PC-9 (cell line): ENCODE measurements at places on chromosomes 4 and X. TPM values are rescaled to one million over a fixed set of nuclear protein-coding genes. Genes with fewer than 3 reads are reported as not detected.

GRCh38 chr4:6674500-6675149 lies 19.1 kb upstream of the S100P start:
- DNase-seq: peak; percentile 73

GRCh38 chrX:136065044-136065671 lies 79.9 kb downstream of the SLC9A6 start:
- peak; percentile 16 for DNase-seq

- no peak for DNase-seq
Measured at GRCh38 chrX:87874043-87874442, 356.4 kb downstream of the KLHL4 start.

Gene SLC16A2
- total RNA-seq: not detected in 2 replicates

DNA sequence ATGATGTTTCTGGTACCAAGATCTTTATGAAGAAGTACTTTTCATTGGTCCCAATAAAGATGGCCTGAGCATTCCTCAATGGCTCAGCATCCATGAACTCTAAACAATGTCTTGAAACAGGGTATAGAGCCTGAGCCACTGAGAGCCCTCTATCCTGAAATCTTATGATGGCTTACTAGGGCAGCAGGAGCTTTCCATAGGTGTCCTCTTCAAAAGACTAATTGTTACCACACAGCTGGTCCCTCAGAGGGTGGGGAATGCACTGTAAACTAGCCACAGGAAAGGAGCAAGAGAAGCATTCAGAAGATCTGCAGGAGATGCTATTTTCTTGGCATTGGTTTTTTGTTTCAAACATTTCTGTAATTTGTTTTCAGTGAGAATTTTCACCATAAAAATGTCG lies 5.6 kb upstream of the BANK1 start:
- DNase-seq: no peak

- DNase-seq: no peak
Measured at GRCh38 chr4:122525865-122526264, 69.3 kb upstream of the IL2 start.

Gene BTC
- 4.5 TPM in 2 replicates for total RNA-seq

- peak; percentile 13 for DNase-seq
Measured at GRCh38 chr4:37793562-37793961, 32.9 kb upstream of the PGM2 start.

GRCh38 chr4:39637586-39638353 lies 895 bp downstream of the SMIM14 start:
- DNase-seq: peak; percentile 62

Gene PDZD11
- total RNA-seq: 42.0 and 51.2 TPM in 2 replicates

DNA sequence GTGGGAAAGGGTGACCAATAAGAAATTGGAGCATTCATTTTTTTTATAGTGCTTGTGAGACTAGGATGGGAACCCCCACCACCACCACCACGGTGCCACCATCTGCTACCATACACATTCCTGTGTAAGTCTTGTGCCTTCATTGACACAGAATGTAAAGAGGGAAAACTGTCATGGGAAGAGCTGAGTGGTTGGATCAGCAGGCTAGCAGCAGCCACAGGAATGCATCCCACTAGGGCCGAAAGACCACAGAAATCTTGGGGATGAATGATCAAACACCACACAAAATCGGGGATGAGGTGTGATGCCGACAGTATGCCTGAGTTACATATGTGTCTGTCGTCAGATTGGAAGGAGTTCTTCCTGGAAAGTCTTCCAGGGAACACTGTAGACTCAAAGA lies 69.2 kb downstream of the SRPX start:
- DNase-seq: no peak

DNA sequence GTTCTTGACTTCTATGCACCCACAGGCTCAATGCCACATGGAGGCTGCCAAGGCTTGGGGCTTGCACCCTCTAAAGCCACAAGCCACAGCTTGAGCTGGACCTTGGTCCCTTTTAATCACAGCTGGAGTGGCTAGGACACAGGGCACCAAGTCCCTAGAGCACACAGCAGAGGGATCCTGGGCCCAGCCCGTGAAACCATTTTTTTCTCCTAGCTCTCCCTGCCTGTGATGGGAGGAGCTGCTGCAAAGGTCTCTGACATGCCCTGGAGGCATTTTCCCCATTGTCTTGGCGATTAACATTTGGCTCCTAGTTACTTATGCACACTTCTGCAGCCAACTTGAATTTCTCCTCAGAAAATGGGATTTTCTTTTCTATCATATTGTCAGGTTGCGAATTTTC lies 410.9 kb downstream of the GRID2 start:
- DNase-seq: no peak

- no peak for DNase-seq
Measured at GRCh38 chr4:17077105-17077504, 178.7 kb upstream of the LDB2 start.

- DNase-seq: no peak
Measured at GRCh38 chr4:153242839-153243324, 38.6 kb downstream of the TRIM2 start.

DNA sequence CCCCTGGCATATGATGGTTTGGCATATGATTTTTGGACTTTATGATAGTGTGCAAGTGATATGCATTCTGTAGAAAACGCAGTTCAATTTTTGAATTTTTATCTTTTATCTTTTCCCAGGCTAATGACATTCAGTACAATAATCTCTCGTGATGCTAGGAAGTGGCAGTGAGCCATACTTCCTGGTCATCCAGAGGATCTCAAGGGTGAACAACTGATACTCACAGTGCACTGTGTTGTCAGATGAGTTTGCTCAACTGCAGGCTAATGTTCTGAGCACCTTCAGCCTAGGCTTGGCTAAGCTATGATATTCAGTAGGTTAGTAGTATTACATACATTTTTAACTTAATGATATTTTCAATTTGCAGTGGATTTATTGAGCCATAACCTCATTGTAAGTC lies 405.3 kb downstream of the PCDH7 start:
- no peak for DNase-seq

- DNase-seq: no peak
Measured at GRCh38 chr4:145781351-145781750, 101.4 kb downstream of the C4orf51 start.

Gene PPARGC1A
- not detected in 2 replicates for total RNA-seq

DNA sequence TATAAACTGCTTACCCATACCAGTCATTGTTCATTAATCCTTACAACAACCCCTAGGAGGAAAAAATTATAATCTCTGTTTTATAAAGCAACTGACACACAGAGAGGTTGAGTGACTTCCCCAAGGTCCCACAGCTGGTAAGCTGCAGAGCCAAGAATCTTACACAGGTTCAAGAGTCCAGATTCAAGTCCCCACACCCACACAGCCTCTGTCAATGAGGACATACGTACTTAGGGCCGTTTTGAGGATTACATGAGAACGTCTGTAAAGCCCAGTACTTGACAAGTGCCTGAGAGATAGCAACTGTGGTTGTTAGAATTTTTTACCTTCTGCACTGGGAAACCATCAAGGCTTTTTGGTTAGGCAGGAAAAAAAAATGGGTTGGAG lies 556 bp upstream of the SLC25A43 start:
- DNase-seq: no peak

- DNase-seq: no peak
Measured at GRCh38 chrX:13469963-13470684, 99.3 kb upstream of the EGFL6 start.

- no peak for DNase-seq
Measured at GRCh38 chrX:9710332-9710731, 55.3 kb downstream of the GPR143 start.

DNA sequence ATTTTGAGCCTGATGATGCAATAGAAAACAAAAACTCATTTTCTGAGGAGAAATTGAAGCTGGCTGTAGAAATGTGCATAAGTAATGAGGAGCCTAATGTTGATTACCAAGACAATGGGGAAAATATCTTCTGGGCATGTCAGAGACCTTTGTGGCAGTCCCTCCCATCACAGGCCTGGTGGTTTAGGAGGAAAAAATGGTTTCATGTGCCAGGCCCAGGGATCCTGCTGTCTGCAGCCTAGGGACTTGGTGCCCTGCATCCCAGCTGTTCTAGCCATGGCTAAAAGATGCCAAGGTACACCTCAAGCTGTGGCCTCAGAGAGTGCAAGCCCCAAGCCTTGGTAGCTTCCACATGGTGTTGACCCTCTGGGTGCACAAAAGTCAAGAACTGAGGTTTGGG lies 128.7 kb upstream of the ARHGEF9 start:
- DNase-seq: no peak

DNA sequence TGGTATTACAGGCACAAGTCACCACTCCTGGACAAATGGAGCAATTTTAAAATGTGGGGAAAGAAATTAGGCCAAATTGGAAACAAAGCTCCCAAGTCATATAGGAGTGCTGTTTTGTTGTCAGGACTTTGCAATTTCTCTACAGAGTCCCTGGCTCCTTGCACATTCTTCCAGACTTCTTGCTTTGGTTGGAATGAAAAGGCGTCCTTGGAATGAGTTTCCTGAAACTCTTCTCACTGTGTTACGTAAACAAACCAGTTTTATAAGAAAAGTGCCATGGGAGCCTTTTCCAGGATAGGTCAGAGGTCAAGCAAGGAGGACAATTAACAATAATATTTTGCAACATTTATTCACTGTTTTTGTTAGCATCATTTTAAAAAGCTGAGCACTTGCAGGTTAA lies 32.4 kb upstream of the KIT start:
- no peak for DNase-seq

- DNase-seq: no peak
Measured at GRCh38 chr4:130573742-130574141, 1477.8 kb downstream of the C4orf33 start.

Gene POF1B
- 0.28 and 0.61 TPM in 2 replicates for total RNA-seq

DNA sequence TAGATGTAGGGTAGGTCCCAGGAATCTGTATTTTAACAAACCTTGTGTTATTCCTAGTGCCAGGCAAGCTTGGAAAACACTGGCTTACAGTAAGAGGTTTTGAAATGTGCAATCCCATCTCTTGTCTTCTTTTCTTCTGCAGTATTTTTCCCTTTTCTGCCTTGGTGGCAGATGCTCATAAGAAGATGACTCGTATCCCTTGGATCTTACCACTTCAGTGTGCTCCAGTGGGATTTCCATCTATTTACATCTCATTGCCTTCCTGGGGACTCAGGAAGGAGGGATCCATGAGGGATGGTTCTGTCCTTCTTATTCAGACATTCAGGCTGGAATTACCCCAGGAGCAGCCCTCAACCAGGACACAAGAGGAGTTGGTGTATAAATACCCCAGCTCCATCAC lies 136.6 kb downstream of the NHS start:
- no peak for DNase-seq

GRCh38 chrX:77088233-77088632 lies 359.0 kb upstream of the FGF16 start:
- DNase-seq: no peak

Gene EDNRA
- not detected in 2 replicates for total RNA-seq

Gene GAB3
- 0.17 and 0.63 TPM in 2 replicates for total RNA-seq

DNA sequence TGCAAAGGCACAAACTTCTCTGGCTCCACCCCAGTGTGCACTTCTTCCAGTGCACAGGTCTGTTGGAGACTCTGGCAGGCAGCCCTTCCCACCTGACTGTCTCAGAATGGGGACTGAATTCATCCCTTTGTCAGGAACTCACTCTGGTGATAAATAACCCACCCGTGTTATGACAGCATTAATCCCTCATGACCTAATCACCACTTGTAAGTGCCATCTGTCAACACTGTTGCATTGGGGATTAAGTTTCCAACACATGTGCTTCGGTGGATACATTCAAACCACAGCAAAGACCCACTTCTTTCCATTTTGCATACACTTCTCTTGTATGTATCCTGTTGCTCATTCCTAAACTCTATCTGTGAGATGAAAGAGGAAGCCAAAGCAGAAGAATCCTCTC lies 1002.9 kb upstream of the IGFBP7 start:
- DNase-seq: no peak

DNA sequence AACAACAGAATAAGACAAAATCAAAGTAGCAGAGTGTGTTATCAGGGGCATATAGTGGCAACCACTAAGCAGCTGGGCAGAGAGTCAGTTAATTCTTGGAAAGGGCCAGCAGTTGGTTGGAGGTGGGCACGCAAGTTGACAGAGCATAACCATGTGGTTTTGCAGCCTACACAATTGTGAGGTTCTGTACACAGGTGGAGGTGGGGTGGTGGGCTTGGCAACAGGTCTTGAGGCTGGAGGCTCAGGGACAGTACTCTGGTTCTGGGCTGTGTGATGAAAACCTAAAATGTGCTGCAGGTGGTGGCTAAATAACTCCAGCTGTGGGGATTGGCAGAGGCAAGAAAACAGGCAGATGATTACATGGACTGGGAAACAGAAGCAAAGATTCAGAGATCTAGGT lies 1112.7 kb downstream of the PDHA2 start:
- no peak for DNase-seq

DNA sequence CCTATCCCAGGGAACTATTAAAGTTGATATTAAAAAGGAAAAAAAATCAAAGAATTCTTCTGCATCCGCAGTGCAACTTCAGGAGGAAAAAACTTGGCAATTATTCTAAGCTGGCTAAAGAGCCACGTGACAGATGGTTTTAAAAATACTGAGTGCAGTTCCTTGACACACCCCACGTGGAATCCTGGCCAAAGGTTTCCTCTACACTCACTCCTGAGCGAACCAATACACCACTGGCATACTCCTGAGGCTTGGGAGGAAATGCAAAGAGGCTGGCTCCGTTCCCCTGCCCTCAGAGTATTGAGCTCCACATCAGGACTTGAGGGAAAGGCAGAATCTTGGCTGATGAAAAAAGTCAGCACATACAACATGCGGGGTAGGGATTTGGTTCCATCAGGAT lies 133.8 kb upstream of the ATP6AP2 start:
- DNase-seq: no peak

DNA sequence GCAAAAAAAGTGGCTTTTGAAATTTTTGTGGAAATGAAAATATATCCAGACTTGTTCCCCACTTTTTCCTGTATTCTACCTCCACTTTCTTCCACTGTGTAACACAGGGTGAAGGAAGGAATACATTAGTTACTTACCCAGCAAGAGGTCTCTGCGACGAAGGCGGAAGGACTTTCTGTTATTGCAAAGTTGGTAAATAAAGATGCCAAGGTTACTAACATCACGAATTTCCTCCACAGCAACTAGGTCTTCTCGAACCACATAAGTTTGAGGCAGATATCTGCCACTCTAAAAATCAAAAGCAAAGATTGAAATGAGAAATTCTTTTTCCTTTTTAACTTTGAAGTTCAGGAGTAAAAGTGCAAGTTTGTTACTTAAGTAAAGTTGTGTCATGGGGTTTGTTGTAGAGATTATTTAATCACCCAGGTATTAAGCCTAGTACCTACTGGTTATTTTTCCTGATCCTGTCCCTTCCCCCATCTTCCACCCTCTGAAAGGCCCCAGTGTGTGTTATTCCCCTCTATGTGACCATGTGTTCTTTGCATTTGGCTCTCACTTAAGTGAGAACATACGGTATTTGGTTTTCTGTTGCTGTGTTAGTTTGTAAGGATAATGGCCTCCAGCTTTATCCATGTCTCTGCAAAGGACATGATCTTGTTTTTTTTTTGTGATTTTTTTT lies 5.8 kb downstream of the ITM2A start:
- no peak for DNase-seq
